ENCODE measurements at places on chromosomes 5 and 9.

DNA sequence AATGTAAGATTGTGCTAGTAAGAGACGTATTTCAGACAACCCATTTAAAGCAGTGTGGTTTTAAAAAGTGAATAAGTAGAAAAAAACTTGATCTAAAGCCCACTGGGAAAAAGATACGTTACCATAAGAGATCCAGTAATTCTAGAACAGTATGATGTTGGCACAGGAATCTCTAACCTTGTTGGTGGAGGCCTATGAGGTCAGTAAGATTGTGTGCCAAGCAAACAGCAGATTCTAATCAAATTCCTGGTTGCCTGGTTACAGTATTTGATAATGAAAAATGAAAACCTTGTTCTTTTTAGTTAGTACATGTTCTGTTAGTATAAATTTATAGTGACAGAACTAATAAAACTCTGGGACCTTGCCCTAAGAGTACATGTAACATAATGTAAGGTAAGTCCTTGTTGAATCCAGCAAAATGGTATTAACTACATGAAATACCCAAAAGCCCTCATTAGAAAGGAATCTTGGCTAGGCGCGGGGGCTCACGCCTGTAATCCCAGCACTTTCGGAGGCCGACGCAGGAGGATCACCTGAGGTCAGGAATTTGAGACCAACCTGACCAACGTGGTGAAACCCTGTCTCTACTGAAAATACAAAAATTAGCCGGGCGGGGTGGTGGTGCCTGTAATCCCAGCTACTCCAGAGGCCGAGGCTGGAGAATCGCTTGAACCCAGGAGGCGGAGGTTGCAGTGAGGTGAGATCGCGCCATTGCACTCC, 33.2 kb upstream of the DMXL1 start:
- no peak for DNase-seq

DNA sequence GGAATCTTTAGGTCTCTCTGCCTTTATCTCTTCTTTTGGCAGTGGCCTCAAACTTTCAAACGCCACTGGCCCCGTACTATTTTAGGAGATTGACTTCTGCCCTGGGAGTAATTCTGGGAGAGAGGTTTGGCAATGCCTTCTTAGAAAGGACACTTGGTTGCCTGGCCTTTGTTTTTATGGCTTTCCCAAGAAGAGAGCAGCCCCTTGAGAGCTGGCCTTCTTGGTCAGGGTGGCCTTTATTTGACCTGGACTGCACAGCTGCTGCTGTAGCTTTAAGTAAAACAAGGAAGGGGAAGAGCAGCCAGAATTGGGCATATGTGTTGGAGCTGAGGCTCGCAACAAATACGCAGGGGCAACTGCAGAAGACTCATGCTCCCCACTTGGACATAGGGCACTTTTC, 60.8 kb downstream of the PTPN3 start:
- DNase-seq: no peak

DNA sequence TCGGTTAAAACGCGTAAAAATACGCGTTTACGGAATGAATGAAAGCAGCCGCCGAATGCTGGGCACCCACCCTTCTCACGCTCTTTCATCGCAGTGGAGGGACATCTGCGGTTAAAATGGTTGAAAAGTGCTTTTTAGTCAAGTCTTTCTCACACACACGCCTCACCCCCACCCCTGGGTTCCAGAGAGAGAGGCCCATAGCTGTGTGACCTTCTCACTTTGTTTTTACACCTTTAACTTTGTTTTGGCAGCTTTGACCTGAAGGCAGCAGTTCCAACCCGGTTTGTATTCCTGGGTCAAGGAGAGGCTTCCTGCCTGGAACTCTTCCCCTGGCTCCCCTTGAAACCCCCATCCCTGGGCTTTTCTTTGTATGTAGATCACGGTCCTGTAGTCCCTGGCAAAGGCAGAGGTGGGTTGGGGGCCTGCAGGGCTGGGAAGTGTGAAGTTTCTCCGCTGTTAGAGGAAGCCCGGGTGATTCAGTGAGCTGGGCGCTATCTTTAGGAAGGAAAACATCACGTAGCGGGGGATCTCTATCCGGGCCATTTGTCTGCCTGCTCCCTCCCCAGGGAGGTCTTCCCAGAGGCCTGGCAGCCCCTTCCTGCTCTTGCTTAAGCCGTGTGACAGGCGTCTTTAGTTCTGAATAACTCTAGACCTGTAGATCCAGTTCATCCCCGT, 29.6 kb downstream of the SPRY4 start:
- peak; percentile 99 for DNase-seq

DNA sequence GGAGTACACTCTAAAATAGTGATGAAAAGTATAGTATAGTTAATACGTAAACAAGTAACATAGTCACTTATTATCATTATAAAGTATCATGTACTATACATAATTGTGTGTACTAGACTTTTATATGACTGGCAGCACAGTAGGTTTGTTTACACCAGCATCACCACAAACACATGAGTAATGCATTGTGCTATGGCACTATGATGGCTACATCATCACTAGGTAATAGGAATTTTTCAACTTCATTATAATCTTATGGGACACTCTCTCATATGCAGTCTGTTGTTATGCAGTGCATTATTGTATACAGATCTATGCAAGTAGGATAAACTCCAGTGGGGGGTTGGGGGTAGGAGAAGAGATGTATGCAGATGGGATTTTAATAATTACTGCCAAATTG, 52.7 kb upstream of the ELL2 start:
- no peak for DNase-seq

DNA sequence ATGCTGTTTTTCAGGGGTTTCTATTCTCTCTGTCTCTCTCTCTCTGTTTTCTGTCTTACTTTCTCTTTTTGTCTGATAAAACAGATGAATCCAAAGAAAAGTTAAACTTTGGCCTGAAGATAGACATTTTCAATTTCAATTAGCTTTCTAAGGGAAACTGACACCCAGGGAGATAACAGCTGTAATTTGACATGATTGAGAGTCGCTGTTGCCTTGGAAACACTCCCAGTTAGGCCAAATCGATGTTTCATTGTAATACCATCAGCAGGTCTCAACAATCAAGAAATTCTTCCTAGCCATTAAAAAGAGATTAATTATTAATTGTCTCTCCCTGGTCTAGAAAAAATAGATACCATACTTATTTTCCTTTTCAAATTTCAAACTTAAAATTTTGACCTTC, 53.0 kb downstream of the ENTREP1 start:
- DNase-seq: no peak

All from mesendoderm (in vitro differentiated cells).